ENCODE measurements at places on chromosomes 2 and 18.

DNA sequence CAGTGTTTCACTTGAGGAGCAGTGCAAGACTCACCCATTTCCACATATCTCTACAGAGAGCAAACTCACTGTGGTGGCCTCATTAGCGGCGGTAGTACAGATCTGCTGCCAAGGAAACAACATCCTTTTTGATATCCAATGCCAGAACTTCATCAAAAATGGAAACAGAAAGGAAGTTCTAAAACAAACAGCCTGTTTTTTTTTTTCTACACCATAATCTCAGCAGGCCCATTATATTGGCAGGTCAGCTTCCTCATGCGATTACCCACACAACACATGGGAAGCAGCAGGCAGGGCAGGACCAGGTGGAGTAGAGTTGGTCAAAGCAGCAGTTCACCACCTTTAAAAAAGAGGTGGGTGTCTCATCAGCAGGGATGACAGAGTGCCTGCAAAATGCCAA is 678.9 kb upstream of the CELF4 start:
- no peak for DNase-seq

DNA sequence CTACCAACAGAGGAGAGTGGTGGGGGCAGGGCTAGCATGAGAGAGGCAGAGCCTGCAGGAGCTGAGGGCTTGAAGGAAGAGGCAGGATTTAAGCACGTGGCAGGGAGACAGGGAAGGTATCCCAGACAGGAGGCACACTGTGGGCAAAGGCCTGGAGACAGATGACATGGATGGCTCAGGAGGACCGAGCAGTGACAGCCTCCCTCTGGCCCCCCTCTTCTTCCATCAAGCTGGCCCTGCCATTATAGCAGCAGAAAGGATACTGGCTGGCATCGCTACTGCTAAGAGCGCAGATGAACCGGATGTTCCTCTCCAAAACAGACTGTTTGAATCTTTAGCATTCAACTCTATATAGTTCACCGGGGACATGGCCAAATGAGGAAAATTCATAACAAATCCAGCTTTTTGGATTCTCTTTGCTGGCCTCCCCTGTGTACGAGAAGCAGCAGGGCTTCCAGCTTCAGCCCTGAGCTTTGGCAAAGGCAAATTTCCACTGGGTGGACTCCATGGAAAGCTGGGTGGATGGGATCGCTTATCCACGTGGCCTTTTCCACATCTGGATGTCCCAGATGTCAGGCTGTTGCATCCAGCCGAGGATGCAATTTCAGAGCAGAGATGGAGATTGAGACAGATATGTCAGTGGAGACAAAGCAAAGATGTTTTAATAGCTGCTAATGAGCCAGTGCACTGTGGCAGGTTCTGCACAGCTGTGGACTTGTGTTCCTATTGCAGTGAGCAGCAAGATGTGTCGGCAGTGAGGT is 36.2 kb downstream of the CAPN13 start:
- no peak for DNase-seq

DNA sequence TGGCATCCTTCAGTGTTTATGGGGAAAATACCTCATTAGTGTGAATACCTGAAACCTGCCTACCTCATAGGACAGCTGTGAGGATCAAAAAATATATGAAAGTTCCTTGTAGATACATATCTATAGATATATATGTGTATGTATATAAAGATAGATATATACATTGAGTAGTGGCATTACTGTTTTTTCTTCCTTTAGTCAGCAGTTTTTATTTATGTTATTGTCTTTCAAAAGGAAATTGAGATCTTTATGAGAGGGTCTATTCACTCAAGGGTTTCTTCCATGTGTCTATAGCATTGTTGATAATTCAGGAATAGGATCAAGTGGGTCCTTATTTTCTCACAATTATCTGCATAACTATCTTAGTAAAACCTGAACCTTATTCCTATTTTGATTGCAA is 6.6 kb downstream of the RMP24 start:
- no peak for DNase-seq

DNA sequence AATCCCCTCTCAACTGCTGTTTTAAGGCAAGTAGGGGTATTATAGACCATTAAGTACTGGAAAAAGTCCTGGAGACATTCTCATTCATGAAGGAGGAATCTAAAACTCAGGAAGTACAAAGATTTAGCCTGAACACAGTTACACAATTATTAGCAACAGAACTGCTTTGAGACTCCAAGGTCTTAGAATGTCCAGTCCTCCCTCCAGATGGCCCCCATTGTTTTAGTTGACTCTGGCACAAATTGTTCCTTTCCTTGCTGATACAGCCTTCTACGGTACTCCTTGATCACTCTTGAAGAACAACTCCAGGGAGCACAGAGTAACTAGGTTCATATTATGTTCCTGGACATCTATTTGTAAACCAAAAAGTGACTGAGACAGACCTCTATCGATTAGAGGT is 210.1 kb upstream of the RND3 start:
- DNase-seq: no peak

- no peak for DNase-seq
Observed at GRCh38 chr2:227370092-227370491, 9.0 kb downstream of the TM4SF20 start.

DNA sequence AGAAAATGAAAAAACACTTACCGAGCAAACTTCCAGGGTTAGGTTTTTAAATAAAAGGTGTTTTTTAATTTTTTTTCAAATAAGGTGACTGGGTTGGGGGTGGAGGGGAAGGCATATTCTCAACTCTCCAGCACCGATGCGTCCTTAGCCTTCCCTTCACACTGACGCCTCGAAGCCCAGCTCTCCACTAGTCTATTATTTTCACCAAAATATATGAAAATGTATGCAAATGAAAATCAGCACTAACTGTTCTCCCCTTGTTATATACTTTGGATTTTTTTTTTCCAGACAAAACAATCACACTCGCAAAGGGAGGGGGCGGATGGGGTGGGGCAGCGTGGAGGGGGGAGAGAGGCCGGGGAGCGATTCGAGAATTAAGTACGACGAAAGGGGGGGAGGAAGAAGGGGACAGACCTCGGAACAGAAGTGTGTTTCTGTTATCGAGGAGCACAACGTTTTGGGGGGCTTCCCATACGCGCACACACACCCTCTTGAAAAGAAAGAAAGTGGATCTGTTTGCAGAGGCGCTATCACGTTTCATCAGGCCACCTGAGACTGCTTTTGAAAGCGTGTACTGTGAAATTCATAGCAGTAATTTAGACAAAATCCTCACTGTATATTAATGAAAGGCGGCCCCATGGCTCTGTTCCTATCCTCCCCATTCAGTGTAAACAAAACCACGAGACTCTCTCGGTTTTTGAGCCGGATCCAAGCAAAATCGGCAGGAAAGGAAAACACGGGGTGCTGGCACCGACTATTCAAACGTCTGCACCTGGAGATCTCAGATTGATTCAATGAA is 2.4 kb upstream of the POU3F3 start:
- DNase-seq: no peak

DNA sequence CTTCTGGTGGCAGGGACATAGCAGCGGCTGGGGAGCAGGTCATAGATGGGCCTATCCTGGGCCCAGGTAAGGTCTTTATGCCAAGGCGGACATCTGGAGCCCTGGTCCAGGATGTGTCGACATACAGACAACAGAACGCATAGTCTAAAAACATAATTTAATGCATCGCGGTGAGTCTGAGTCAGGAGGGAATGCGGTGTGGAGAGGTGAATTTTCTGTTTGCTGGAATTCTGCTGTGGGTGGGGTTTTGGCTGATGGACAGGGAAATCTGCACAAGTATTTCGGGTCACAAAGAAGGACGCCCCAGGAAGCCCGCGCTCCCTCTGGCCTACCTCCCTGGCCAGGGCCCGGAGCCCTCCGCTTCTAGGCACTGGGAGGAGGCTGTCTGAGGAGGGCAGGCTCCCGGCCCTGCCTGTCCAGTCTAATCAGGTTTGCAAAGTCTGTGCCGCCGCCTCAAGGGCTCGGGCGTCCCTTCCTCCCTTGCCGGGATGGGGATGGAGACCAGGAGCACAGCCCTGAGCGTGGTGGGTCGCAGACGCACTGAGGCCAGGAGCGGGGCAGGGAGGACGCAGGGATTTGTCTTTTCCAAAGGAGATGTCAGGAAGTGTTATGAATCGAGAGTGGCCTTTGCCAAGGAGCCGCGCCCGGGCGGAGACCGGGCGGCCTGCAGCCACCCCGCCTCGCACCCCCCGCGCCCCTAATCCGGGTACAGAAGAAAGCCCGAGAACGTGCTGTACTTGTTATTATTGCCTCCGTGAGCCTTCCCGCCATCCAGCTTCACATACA is 2.3 kb downstream of the C1QL2 start:
- no peak for DNase-seq

DNA sequence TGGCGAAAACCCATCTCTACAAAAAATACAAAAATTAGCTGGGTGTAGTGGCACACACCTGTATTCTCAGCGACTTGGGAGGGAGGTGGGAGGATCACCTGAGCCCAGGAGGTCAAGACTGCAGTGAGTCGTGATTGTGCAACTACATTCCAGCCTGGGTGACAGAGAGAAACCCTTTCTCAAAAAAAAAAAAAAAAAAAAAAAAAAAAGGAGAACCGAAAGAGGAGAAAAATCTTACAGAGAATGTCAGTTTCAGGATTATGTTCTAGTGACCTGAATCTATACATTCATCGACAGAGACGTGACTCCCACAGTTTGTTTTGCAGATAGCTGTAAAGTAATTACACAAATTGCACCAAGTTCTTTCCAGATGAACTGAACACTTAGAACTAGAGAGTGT is 187.8 kb downstream of the FTCDNL1 start:
- DNase-seq: no peak

DNA sequence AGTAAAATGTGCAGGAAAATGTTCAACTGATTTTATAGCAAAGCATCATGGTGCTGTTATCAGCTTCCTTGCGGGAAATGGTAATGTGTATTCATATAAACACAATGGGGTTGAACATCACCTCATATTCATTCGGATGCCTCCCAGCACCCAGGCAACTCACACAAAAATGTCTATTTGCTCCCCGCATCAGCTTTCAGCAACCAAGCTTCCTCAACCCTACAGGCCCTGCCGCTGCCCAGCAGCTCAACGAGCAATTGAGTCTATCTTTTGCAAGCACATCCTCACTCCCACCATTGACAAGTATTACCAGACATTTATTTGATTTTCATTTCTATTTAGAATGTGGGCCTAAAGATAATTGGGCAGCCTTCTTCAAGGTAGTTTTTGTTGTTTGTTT is 2161.4 kb upstream of the PIK3C3 start:
- no peak for DNase-seq

DNA sequence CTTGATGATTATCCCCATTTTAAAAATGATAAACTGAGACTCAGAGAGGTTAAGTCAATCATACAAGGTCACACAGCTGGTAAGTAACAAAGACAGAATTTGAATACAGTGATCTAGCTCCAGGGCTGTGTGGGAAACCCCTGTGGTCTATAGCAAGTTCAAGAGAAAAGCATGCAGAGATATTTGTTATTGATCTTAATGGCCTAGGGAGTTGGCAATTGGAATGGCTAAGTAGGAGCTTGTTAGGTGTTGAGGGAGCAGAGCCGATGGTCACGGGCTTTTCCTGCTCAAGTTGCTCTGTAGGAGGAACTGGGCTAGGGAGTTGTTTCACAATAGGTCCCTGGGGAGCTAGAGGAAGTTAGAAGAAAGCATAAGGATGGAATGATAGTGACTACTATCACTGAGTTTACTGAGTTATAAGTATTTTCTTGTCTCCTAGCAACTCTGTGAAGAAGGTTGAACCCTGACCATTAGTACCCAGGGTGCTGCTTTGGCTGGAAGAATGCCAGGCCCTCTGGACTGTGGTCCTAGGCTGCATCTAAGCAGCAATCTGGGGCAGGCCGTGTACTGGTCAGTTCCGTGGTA is 30.0 kb downstream of the RNF125 start:
- no peak for DNase-seq

DNA sequence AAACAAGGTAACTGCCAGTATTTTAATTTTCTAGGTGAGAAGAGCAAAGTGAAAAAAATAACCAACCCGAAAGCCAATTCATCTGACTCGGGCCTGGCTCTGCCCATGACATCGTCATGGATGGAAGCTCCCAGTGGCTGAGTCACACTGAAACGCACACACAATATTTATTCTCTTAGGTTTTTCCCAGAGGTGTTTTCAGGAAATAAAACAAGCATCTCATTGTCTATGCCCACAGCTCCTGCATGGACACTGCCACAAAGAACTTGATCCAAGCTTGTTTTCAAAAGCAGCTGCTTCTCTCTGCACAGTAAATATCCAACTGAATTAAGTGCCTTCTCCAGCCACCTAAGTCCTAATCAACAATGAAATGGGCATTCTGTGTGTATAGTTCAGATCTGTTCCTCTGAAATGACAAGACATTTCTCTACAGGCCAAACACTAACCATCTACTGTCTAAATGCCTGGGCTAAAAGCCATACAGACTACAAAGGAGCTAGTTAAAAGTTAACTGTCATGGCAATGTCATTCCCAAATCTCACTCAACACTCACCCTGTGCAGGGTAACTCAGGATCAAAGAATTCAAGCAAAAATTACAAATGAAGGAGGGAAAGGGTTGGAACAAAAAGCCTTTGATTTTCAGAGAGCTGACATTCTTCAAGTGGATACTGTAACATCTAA is 62.9 kb downstream of the RPL31 start:
- no peak for DNase-seq

DNA sequence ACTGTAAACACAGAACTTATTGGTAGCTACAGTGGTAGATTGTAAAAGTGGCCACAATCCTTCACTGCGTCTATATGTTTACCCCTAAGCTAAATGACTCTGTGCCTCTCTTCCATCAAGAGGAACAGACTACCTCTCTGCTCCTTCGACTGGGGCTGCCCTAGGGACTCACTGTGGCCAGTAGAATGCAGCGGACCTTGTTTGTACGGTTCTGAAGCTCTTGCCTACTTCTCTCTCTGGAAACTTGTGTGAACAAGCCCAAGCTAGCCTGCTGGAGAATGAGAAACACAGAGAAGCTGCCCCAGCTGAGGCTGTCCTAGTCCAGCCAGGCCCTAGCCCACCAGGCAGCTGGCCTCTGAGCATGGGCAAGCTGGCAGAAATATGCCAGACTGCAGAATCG is 140.8 kb upstream of the SLC1A4 start:
- no peak for DNase-seq

- no peak for DNase-seq
Observed at GRCh38 chr2:234252772-234253171, 202.3 kb downstream of the SPP2 start.

DNA sequence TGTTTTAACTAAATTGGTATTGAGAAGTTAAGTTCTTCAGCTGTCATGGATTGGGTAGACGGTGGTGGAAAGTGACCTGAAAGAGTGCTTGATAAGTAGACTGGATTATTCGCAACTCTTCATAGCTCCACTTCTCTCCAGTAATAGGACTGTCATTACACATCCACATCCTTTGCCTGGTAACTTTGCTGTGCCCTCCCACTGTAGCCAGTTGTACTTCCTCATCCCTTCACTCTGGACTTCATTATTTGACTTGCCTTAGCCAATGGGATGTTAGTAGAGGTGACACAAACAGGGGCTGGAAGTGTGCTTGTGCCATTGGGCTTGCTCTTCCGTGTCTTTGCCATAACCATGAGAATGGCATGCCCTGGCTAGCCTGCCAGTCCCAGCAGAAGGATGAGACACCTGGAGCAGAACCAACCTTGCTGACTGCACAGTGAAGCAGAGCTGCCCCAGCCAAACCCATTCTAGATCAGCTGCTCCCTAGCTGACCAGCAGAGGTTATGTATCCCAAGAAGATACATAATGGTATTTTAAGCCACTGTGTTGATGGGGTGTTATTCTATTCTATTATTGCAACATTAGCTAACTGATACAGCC is 16.9 kb downstream of the QPCT start:
- DNase-seq: no peak

GRCh38 chr2:95273566-95274290 is 521 bp upstream of the PROM2 start:
- no peak for DNase-seq

GRCh38 chr2:202764991-202765390 is 106.6 kb downstream of the ICA1L start:
- no peak for DNase-seq

GRCh38 chr2:96587843-96588242 is 50.3 kb downstream of the KANSL3 start:
- no peak for DNase-seq
